ENCODE measurements at places on chromosomes 7 and 10.

DNA sequence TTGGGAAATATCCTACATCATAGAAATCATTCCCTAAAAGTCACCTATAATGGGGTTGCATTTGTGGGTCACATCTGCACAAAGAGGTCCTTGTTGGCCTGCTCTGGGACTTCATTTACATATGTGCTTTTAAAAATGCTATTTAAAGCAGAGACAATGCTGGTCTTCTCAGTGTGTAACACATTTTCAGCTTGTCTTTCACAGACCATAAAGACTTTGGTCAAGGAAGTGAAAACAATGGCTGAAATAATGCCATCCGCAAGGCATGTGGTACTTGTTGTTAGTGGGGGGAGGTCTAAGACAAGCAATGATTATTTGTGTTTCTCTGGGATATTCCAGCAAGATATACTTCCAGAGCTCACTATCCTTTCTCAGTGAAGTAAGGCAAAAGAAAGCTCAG is 84.6 kb upstream of the PDLIM1 start:
- DNase-seq, result no peak

DNA sequence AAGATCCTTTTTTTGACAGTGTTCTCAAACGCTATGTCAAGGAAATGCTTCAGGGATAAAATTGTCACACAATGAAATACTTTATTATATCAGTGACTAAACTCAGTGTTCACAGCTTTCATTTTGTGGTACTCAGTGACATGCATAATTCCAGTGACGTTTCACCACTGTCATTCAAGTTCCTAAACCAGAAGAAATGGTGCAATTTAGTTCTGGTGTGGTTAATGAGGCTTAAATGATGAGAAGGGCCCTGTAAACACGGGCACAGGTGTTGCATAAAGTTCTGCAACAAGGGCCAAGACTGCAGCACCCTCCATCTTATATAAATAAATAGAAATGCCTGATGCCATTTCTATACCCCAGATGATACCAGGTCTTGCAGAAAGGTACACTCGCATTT is 1247.1 kb downstream of the GATA3 start:
- DNase-seq, result no peak

DNA sequence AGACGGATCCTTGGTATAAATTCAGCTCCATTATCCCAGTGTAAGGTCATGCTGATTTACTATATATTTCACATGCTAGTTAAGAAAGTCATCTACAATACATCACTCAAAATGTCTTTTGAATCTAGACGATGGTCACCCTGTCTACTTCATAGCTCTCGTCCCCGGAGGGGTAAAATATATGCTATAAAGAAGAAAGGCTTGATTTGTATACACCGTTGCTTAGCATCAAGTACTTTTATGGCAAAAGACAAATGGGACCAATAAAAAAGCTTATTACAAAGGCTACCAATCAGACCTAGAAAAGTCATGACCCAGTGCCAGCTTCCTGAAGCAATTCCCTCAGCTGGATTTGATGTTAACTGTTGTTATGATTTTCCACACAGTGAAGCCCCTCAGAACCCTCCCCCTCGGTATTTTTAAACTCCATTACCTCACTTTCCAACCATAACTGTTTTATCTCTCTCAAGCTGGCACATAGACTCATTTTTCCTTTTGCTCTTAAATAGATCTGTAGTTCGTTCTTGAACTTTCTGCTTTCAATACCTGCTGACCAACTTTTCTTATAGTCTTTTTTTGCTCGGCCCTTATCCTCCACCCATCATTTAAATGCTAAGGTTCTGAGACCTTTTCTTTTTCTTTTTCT is 104.9 kb downstream of the DOCK4 start:
- DNase-seq, result no peak

DNA sequence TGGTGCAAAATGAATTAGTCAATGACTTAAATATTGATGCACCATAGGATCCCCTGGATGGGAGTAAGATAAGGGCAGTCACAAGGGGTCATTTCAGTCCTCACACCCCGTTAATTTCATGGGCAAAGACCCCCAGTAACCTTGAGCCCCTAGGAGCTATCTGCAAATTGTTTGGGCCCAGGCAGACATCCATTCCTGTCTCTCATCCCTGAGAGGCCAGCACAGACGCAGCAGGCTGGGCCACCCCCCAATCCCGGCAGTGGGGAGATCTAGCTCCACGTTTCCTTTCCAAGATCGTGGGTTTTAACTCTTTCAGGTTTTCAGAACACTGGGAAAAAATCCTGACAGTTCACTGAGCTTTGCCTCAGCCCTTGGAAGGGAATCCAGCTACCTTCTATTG is 40.1 kb downstream of the PNLIPRP2 start:
- DNase-seq, result no peak

GRCh38 chr7:151864081-151864480 is 12.8 kb downstream of the PRKAG2 start:
- DNase-seq, result no peak

GRCh38 chr7:80640846-80641245 is 2.4 kb downstream of the CD36 start:
- DNase-seq, result peak; percentile 15

DNA sequence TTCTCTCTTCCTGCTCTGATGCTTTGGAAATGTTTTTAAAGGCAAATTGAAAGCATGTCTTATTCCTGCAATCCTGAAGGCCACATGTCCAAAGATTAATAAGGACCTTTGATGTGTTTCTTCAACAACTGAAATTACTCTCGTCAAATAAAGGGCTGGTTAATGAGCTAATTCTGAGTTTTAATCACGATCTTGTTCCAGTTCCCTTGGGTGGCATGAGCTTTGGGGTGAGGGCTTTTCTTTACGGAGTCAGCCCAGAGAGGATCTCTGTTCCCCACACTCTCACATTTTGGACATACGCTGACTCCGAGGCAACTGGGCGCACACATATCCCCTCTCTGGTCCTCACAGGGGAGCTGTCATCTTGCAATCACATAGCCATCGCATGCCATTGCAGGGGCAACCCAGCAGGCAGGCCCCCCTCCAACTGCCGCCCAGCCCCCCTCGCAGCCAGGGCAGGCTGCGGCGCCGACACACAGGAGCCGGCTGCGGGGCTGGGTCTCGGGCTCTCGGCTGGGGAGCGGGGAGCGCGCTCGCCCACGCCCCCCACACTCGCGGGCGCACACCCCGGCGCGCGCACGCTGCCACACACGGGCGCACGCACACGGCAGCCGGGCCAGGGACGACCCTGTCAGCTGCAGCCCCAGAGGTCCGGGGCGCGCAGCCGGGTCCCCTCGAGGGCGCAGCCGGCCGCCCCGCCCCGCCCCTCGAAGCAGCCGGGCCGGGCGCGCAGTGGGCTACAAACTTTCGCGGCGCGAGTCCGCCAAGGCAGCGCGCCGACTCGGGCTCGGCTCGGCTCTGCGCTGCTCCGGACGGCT is at the start of gene GDF10:
Gene GDF10 (plus strand): TSS at position 587 of the 818 bp plus-strand sequence. CDS start 455 bp downstream, outside the sequence.
- no peak for DNase-seq

DNA sequence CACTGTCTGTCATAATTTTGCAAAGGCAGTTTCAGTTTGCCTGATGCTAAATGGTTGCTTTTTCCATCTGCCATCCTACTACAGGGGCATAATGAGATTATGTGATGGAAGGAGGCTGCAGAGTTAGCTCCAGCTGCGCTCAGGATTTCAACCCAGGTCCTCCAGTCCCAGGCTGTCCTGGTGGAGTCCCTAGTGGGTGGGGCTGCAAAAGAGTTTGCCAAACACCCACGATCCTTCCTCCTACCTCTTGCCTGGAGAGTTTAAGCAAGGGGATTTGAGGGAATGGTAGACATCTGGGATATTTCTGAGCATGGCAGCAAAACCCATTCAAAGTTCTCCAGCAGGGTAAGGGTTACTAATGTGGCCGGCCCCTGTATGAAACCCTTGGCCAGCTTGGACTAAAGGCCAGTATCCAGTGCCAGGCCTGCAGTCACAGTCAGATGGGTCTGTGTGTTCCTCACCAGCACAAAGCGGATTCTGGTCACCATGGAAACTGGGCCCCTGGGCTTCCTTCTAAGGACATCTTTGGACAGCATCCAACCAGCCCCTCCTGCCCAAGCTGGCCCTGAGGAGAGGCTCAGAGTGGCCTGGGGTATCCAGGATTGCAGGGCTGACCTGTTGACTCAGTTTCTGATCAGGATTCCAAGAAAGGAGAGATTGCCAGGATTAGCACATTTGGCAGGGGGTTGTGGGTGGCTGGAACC is 42.7 kb upstream of the CHST3 start:
- peak; percentile 71 for DNase-seq

DNA sequence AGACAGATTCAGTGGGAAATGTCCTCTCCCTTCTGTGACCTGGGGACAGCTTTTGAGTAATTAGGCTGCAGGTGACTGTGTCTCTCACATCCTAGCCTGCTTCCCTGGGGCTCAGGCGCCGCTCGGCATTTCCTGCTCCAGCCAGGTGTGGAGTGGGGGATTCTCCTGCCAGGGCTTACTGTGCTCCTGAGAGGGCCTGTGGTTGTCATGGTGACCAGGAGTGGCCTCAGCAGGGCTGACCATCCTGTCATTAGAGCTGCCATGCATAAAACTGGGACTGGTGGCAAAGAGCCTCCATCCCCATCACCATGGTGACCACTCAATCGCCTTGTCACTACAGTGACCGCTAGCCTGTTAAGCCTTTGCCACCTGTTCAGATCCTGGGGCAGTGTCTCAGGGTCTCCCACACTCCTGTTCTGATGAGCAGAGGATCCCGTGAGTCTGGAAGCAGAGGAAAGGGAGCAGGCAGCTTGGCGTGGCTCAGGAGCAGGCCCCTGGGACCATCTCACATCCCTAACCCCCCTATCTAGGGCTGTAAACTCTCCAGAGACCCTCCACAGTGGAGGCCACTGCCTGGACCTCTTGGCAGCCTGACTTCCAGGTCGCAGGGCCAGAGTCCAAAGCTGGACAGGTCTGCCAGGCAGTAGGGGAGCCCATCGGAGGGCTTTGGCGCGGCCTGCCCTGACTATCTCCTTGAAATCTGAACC is at the start of gene GCK:
Gene GCK (minus strand): TSS at position 154 of the 707 bp plus-strand sequence. CDS start 486 bp downstream, outside the sequence.
- no peak for DNase-seq

DNA sequence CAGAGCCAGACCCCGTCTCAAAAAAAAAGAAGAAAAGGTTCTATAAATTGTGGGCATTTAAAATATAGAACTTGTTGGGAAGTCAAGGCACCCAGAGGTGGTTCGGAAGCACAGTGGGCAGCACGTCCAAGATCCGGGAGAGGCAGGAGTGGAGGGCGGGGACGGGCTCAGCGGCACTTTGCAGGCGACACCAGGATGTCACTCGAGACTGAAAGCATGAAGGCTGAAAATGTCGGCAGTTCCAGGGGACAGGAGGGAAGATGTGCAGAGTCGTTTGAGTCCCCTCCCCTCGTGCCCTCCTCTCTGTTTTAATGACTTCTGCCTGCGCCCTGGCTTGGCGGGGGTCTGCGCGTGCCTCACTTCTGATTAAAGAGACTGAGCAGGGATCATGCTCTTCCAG is 30.6 kb downstream of the IQCE start:
- no peak for DNase-seq

GRCh38 chr7:13920053-13920697 is 69.3 kb downstream of the ETV1 start:
- peak; percentile 86 for DNase-seq

DNA sequence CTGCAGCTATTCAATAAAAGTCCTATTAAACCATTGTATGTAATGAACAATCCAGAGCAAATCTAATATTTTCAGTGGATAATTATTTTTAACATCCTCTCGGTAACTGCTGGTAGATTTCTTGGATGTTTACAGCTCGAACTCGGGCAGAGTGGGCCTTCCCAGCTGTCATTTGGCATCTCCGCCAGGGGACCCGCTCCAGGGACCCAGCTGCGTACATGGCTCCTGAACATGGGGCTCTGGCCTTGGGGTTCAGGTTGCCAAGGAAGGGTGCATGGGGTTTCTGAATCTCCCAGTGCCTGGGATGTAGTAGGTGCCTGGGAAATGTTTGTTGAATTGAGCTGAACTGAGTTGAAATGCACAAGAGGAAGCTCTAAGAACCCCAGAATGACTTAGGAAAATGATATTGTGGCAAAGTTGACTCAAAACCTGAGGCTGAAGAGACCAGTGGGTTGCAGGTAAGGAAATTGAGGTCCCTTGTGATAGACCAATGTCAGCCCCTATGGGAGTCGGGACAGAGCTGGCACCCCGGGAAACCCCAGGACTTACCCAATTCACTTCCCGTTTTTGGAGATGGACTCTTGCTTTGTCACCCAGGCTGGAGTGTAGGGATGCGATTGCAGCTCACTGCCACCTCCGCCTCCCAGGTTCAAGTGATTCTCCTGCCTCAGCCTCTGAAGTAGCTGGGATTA is 228.4 kb downstream of the CUX1 start:
- no peak for DNase-seq

DNA sequence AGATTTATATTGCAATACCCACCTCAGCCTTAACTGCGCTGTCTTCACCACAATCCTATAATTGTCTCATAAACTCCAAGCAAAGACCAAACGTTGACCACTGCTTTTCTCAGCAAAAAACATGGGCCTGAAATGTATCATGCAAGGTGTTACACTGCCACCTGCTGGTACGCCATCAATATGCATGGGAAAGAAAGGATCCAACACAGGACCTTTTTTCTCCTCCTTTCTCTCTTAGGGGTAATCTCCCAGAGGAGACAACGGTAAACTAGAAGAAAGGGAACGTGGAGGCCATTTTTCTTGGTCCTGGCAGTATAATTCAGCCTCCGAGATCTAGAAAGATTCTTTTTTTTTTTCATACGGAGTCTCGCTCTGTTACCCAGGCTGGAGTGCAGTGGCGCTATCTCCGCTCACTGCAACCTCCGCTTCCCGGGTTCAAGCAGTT is 79.1 kb upstream of the MPP7 start:
- peak; percentile 68 for DNase-seq

- DNase-seq, result no peak
These were observed 438.1 kb upstream of the NRP1 start for GRCh38 chr10:33772370-33773252.

GRCh38 chr7:101161692-101162471 is 3.5 kb downstream of the VGF start:
- no peak for DNase-seq

GRCh38 chr10:72311667-72312066 is 37.9 kb downstream of the DDIT4 start:
- DNase-seq, result no peak

GRCh38 chr7:47792521-47793121 is 155.6 kb downstream of the PKD1L1 start:
- no peak for DNase-seq

GRCh38 chr10:75043256-75044131 is 68.0 kb upstream of the SAMD8 start:
- DNase-seq, result no peak

All from MG63 (cell line).